Effector memory CD8-positive, alpha-beta T cell (primary cell): ENCODE measurements at places on chromosomes 1 and 21.

- H3K4me1 ChIP-seq = no peaks in the 10 kb centered on the region
- no peak overlapping the region for H3K27ac ChIP-seq
- H3K36me3 ChIP-seq = peaks cover 6% of the 10 kb centered on the region
- DNase-seq = no peak
- no peak overlapping the region for H3K4me3 ChIP-seq
These were observed 68.3 kb downstream of the ATG4C start for GRCh38 chr1:62852253-62852652.

- no peak overlapping the region for H3K27ac ChIP-seq
These were observed 206.4 kb upstream of the PTGFR start for GRCh38 chr1:78284354-78284753.

DNA sequence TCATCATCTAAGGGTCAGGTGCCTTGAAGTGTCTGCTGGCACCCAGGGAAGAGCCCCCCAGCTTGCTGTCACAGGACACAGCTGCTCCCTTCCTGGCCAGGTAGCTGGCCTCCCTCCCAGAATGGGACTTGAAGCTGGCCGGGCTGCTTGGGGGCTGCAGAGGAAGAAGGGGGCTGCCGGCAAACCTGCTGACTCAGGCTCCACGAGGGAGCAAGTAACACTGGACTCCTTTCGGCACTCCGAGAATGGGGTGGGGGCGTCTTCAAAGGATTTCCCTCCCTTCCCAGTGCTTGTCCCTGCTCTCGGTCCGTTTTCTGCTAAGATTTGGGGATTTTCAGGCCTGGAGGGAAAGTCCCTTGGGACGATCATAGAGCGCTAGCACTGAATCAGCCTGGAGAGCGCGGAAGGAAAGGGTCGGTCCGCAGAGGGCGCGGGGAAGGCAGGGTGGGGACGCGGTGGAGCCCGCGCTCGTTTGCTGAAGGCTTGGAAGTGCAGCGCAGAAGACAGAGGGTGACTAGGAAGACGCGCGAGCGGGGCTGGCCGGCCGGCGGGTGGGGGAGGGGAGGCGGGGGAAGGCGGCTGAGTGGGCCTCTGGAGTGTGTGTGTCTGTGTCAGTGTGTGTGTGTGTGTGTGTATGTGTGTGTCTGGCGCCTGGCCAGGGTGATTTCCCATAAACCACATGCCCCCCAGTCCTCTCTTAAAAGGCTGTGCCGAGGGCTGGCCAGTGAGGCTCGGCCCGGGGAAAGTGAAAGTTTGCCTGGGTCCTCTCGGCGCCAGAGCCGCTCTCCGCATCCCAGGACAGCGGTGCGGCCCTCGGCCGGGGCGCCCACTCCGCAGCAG, at the start of gene CSF1:
CSF1 (plus strand) TSS at position 727 of the 840 bp plus-strand sequence. CDS start 175 bp downstream, outside the sequence.
- peak within 1 kb of the TSS; percentile 91 for H3K4me3 ChIP-seq
- peaks cover 56% of the 10 kb centered on the region for H3K4me1 ChIP-seq
- H3K27me3 ChIP-seq = no peaks in the 10 kb centered on the region
- peaks cover 15% of the 10 kb centered on the region for H3K36me3 ChIP-seq
- peak within 1 kb of the TSS; percentile 89 for H3K27ac ChIP-seq

DNA sequence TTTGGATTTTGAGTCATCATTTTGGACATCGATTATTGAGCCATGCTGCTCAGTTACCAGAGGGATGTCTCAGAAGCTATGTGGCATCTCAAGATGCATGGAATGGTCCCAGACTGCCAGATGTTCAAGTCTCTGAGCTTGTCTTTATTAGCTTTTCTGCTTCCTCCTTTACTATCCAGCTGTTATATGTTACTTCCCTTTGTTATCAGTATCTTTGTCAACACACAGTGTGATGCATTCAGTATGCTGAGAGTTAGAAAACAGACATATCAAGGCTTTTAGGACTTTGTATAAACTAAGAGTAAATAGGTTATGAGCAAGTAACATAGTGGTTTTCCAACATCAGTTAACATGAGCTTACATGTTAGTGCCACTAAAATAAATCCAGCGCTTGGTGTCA, 474.5 kb downstream of the DSCAM start:
- H3K27ac ChIP-seq = no peak overlapping the region
- no peaks in the 10 kb centered on the region for H3K4me1 ChIP-seq
- no peak for DNase-seq
- H3K36me3 ChIP-seq = no peaks in the 10 kb centered on the region

DNA sequence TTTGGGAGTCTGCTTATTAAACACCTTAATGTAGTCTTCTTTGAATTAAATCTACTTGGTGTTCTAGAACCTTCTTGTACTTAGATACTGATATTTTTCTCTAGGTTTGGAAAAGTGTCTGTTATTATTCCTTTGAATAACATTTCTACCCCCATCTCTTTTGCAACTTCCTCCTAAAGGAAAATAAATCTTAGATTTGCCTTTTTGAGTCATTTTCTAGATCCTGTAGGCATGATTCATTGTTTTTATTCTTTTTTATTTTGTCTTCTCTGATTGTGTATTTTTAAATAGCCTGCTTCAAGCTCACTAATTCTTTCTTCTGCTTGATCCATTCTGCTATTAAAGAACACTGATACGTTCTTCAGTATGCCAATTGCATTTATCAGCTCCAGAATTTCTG, 155.9 kb upstream of the NEGR1 start:
- H3K27ac ChIP-seq = no peak overlapping the region
- H3K27me3 ChIP-seq = no peaks in the 10 kb centered on the region
- no peaks in the 10 kb centered on the region for H3K4me1 ChIP-seq
- no peaks in the 10 kb centered on the region for H3K36me3 ChIP-seq
- H3K4me3 ChIP-seq = no peak overlapping the region
- DNase-seq = no peak

- H3K27me3 ChIP-seq = peaks cover 3% of the 10 kb centered on the region
- H3K36me3 ChIP-seq = no peaks in the 10 kb centered on the region
- no peak for DNase-seq
- no peak overlapping the region for H3K27ac ChIP-seq
- no peak overlapping the region for H3K4me3 ChIP-seq
- peaks cover 3% of the 10 kb centered on the region for H3K4me1 ChIP-seq
These were observed 171.0 kb downstream of the ZZZ3 start for GRCh38 chr1:77511440-77511840.
